ENCODE measurements at places on chromosomes 4 and X.
A peak's percentile ranks its signal among the peaks of the same experiment; 100 is the strongest.

- no peak for DNase-seq
Observed at GRCh38 chrX:138925330-138925729, 213.8 kb upstream of the FGF13 start.

GRCh38 chr4:73814679-73815078 is 21.8 kb upstream of the CXCL6 start:
- DNase-seq, result no peak

DNA sequence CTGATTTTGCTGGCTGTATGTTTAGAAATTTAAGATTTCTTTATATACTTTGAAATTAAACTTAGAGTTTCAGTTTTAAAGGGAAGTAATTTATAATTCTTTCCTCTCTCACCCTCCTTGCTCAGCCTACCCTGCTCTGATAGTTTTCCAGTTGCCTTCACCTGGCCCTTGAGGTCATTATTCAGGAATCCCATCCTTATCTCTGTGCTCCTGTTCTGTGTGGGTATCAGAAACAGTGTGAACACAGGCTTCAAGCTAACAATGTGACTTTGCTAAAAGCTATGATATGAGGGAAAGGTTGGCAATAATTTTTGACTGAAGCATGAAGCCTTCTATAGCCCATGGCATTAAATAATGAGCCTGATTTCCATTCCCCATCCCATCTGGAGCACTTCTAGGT is 128.1 kb downstream of the MID1 start:
- DNase-seq, result no peak

DNA sequence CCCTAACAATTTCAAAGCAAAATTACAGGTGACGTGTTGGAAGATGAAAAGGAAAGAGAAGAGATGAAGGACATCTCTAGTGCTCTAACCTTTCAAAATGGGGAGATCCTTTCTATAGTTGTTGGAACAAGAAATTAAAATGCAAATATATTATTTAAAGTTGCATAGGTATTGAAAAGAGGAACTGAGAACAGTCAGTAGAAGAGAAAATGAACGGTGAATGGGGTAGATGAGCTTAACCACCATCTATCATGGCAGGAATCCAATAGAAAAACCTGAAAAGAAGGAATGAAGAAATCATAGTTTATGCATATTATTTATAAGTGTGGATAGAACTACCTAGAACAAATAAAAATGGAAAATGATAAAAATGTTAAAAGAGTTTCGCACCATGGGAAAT is 42.0 kb downstream of the ANXA5 start:
- DNase-seq, result no peak

GRCh38 chr4:525660-526059 is 26.6 kb downstream of the PIGG start:
- DNase-seq, result no peak

DNA sequence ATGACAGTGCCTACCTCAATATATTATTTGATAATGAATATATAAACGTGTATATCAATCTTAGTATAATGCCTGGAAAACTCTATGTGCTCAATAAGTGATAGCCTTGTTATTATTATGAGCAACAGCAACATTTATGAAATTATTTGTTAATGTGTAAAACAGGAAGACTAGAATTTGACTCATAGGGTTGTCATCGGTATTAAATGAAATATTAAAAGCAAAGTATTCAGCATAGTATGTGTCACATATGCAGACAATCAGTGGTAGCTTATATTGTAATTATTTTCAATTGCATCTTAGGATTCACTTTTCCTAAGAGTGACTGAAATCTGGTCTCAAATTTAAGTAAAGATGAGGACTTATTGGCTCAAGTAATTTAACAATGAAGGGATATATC is 24.6 kb downstream of the SPANXD start:
- no peak for DNase-seq

DNA sequence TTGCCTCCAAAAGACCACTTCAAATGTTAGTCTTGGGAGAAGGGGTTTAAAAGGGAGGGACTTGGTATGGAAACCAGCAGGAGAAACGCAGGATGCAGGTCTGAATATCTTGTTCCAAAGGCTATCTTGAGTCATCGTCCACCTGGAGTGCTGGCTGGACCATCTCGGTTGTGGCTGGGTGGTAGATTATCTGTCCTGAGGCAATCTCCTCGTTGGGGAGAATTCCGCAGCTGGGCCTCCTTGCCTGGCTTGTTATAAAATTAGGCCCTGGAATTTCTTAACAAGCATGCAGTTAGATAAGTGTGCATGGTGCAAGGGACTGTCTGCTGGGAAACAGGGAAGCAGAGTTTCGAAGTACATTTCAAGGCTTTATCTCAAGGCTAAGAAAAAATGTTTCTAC is 2045.7 kb upstream of the TENM3 start:
- no peak for DNase-seq

DNA sequence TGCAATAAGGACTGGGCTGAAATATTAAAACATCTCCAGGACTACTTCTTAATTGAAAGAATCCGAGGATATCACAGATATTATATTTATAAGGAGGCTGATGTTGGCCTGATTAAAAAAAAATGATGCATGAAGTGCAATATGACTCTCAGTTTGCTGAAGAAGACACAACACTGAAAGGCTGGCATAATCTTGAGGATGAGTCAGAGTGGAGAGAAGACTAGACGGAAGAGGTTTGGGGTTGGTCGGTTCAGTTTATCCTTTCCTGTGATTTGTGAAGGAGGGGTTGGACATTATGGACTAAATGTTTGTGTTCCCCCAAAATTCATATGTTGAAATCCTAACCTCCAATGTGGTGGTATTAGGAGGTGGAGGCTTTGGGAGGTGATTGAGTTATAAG is 170.3 kb downstream of the CORIN start:
- DNase-seq, result no peak

GRCh38 chrX:66731398-66731797 is 92.5 kb upstream of the EDA2R start:
- DNase-seq, result no peak

DNA sequence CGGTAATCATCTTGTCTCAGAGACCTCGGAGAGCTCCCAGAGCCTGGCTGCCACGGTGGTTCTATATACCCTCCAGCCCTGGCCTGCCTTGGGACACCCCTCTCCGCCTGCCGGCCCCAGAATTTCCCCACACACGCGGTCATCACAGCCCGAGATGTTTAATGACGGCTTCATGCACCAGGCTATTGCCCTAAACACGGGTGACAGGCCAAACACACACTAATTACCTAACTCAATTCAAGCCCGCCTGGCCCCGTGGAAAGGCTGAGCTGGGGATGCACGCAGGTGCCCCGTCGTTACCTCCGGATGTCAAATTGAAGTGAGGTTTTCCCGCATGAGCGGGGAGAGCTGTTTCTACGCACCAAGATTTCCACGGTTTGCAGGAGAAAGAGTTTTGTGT is 72.9 kb upstream of the PPP2R3B start:
- no peak for DNase-seq

DNA sequence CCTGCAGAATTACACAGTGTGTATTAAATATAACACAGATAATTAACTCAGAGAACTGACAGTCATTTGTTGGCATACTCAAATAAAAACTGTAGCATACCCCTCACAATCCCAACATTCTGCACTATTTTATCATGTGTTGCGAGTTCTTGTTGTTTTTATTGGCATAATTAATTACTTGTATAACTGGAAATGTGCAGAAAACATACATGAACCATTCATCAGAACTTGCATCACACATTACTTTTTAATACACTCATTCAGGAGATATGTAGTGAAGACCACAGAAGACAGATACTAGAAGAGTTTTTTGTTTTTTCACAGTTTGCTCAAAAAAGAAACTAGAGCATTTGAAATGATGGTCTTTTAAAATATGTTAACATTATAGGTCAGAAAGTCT is 74.6 kb upstream of the NEIL3 start:
- no peak for DNase-seq

DNA sequence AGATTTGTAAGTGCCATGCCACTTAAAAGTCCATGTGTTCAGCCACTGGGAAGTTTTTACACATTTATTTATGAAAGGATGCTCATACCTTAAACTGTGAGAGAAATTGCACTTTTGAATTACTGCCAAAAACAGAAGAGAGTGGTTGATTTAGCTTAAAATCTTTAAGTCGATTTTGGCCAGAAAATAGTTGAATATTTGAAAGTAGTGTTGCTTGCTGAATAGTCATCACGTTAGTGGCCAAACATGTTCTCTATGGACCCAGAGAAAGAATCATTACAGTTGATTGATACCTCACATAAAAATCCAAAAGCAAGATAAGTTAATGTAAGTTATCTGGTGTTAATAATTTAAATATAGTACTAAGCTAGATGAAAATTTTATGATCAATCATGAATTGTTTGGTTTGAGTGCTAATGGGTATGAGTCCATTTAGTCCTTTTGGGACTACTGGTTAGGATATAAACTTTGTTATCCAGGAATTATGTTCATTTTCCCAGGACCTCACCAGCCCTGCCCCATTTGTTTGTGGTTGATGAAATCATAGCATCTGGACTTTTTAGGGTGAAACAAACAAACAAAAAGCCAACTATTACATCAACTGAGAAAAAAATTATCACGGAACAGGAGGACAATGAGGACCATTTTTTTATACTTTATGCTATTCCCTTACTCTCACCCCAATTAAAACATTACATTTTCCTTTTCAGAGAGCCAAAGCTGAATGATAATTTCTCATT is 6.3 kb downstream of the GIMD1 start:
- no peak for DNase-seq

GRCh38 chrX:98398542-98398941 is 1514.8 kb downstream of the RPA4 start:
- no peak for DNase-seq

DNA sequence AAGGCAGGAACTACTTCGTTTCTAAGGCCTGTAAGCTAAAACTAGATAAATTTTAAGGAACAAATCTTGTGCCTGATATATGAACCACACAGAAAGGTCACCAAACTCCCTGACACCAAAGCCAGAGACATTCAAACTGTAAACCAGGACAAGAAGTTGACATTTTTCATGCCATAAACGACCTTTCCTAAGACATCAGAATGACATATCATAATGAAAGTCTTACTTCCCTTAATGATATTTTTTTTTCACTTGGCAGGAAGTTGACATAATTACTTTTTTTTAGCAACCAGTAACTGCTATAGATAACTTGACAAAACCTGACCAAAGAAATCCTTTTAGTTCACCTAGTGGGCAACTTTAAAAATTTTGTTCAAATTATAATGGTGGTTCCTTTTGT is 231.5 kb upstream of the AGTR2 start:
- no peak for DNase-seq

DNA sequence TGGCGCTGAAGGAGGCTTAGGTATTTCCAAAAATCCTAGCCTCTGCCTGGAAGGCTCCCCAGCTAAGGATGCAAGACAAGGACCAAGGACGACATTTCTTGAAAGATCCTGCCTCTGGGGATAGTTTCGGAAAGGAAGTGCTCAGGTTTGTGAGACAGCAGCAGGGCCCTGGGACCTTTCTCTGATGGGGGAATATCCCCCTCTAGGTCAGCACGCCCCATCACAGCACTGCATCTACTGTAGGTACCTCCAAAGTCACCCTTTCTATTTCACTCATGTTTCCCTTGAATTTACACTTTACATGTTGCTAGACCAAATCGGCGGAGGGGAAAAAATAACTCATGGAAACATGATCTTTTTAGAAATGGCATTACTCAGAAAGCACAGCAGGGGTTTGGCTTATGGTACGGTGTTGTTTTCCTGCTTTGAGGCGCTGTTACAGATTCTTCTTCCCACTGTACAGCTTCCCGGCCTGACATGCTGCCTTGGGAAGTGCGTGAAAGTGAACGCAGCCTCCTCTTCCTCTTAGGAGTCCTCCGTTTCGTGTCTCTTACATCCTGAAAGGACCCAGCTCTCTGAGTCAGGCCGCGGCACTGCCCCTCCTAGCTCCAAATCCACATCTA is 77.2 kb upstream of the DHRSX start:
- no peak for DNase-seq

- no peak for DNase-seq
Observed at GRCh38 chr4:123418351-123418931, 21.8 kb downstream of the SPRY1 start.

GRCh38 chrX:149120459-149120858 is 384.6 kb downstream of the IDS start:
- DNase-seq, result no peak

DNA sequence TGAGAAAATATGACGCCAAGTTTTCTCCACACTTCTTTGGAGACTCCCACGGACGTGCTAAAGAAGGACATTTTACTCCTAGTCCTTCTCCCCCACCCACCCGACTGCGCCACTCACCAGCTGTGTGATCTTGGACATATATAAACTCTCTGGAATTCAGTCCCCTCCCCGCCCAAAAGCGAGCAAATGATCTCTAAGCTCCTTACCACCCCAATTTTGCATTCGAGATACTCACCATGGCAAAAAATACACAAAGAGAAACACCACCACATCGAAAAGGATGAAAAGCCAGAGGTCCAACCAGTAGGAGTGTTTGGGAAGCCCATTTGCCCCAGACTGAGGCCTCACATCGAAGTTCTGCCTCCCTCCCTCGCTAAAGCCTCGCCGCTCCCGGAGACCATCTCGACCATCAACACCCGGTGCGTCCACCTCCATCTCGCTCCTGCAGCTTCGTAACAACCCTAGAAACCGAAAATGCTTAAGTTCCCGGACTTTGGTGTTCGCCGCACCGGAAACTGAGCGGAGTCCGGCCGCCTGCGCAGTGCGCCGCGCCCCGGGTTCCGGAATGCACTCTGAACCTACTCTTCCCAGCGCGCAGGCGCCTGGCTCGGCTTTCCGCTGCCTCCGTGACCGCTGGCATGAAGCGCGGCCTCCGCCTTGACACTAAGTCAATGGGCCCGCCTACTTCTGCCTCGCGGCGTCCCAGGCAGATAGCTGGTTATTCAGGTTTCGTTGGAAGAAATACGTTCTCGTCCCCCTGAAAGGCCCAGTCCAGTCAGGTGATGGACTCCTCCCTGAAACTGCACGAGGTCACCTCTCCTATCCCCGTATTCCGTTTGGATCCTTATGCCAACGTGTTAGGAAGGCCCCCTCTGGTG is 21.6 kb downstream of the FABP2 start:
- DNase-seq, result peak; percentile 75

GRCh38 chrX:13522811-13523210 is 46.6 kb upstream of the EGFL6 start:
- DNase-seq, result no peak

DNA sequence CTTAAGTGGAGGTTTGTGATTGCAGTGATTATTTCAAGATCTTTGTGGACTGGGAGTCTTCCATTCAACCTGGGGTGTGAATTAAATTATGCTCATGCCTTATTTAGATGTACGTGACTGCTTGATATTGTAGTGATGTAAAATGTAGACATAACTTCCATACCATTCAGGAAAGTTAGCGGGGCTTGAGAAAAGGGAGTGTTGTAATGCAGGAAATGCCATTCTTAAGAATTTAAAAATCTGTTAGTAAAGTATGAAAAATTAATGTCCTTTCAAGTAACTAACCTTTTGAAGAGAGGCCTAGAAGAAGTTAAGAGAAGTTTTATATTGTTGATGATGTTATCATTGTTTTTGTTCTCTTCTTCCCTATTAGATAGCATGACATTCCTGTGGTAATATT is 318.2 kb downstream of the CCSER1 start:
- DNase-seq, result no peak

Measured in GM18507 (cell line).